ENCODE measurements at places on chromosomes 1 and 21.

DNA sequence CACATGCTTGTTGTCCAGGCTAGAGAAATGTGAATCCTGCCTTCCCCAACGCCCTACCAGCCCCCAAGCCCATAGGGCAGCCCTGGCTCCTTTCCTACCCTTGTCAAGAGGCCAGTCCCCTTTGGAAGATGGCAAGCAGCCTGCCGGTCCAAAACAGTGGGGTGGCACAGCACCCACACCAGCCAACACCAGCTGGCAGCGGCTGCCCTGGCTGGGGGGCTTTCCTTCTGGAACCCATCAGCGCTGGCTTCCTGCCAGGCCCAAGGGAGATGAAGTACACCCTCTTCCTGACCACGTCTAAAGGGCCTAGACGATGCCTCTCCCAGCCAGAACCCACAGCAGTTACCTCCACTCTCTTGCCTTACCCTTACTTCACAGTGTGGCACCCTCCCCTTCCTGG, 24.2 kb downstream of the KCNN3 start:
- DNase-seq, result peak; percentile 27

DNA sequence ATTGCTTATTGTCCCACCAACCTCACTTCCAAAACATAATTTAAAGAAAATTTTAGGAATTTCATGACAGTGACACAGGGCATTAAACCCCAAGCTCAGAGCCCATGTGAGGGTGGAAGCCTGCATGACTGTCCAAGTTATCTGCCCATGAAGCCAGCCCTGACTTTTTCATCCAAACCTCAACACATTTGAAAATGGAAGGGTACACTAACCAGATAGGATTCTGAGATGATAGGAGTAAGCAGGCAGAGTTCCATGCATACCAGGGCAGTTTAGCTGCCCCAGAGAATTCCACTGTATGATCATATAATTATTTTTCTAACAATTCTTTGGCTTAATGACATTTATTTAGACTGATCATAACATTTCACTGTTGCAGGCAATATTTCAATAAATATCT, 986.0 kb downstream of the TTLL7 start:
- no peak for DNase-seq

- no peak for DNase-seq
These were observed 20.5 kb downstream of the PRXL2B start for GRCh38 chr1:2606881-2607621.

DNA sequence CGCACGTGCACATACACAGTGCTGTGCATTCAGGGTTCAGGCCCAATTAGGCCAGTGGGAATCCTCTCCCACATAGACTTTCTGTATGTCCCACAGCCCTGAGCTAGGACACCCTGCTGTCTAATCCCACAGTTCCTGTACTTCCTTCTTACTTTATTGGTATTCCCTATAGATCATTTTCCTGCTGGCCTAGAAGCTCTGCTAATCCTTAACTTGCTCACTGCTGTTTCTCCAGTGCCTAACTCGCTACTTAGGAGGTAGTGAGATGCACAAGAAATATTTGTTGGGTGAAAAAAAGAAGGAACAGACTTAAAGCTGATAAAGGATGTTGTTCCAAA, 34.1 kb upstream of the FHAD1 start:
- no peak for DNase-seq

GRCh38 chr1:65431111-65431705, 10.7 kb downstream of the LEPR start:
- peak; percentile 36 for DNase-seq

DNA sequence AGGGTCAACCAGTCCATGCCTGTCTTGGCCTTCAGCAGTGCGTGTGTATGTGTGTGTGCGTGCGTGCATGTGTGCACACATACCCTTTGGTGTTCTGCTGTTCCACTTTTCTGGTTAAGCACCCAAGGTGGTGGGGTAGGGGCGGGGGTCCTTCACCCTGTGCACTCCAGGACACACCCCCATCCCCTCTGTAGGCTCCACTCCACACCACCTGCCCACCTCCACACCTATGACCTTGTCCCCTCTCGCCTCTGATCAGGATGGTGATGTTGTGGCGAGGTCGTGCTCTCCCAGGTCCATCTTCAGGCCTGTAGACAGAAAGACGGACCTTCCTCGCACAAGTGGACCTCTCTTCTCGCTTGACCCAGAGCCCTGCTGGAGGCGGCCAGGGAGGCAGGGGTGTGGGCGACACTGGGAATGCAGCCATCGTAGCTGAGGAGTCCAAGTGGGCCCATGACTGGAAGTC, 44.6 kb downstream of the WDR4 start:
- DNase-seq, result no peak

DNA sequence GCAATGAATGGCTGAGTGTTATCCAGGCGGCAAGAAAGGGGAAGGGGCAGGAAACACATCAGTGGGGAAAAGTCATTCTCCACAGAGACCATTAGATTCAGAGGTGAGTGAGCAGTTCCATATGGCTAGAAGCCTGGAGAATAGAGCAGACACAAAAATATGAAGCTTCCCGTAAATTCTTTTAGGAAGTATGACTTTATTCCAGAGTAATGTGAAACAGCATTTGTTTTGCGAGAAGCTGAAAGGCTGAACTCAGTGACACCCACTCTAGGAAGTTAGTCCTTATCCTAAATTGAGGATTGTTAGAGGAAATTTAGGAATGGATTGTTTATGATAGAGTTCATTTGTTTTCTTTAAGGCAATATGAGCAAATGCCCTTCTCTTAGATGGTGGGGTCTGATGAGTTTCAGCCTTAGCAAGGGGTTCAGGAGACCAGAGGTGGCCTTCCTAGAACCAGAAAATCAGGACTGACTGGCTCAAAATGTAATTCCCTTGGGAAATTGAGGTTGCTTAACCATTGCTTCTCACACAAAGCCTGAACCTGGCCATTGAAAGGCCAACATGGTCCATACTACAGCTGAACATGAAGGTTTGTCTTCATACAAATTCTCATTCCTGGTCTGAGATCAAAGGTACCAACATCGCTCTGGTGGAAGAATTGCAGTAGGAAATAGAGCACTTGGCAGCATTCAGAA, 167.5 kb downstream of the TPR start:
- DNase-seq, result no peak

DNA sequence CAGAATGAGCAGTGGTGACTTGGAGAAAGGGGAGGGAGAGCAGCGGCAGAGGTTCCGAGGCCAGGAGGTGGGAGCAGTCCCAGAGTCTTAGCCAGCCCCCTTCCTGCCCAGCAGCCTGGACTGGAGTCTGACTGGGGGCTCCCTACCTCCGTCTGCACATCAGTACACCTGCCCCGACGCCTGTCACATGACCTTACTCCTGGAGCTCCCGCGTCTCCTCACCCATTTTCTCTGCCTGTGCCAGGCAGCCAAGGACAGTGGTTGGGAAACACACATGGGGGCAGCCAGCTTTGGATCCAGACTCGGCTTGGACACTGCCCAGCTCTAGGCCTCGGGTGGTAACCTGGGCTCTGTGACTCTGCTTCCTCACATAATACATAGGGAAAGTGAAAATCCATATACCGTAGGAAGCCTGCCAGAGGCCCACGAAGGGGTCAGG, 16.9 kb downstream of the ACTRT2 start:
- DNase-seq, result no peak

- DNase-seq, result peak; percentile 38
These were observed 99.4 kb downstream of the GIPC2 start for GRCh38 chr1:78145105-78145580.

- peak; percentile 94 for DNase-seq
These were observed 68.3 kb upstream of the TARDBP start for GRCh38 chr1:10943991-10944730.

DNA sequence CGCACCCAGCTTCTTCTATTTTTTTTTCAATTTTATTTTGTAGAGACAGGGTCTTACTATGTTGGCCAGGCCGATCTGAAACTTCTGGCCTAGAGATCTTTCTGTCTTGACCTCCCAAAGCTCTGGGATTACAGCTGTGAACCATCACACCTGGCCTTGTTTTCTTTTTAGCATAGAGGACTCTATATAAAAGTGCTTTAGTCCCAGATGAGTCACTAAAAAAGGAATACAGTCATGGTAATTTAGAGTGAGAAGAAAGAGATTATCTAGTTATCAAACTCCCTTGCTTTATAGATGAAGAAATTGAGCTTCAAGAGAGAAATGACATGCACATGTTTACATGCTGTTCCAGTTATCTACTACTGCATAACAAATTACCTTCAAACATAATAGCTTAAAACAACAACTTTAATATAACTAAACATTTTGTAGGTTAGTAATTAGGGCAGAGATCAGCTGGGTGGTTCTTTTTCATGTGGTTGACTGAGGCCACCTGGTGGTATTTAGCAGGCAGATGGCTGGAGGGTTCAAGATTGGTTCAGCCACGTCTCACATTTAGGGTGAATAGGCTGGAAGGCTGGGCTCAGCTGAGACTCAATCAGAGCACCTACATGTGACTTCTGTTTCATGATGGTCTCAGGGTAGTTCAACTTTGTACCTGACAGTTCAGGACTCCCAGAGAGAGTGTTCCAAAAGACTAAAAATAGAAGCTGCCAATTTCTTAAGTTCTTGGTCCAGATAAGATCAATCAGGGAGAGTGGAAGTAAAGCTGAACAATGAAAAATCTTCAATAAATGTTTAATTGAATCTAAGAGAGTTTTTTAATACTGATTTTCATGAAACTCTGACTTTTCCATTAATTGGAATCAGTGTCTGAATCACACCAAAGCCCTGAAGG, 16.9 kb upstream of the MTF2 start:
- DNase-seq, result peak; percentile 56

- DNase-seq, result peak; percentile 51
These were observed 27.8 kb upstream of the HYI start for GRCh38 chr1:43481491-43481890.

- no peak for DNase-seq
These were observed 101.4 kb downstream of the CC2D1B start for GRCh38 chr1:52264530-52265115.

DNA sequence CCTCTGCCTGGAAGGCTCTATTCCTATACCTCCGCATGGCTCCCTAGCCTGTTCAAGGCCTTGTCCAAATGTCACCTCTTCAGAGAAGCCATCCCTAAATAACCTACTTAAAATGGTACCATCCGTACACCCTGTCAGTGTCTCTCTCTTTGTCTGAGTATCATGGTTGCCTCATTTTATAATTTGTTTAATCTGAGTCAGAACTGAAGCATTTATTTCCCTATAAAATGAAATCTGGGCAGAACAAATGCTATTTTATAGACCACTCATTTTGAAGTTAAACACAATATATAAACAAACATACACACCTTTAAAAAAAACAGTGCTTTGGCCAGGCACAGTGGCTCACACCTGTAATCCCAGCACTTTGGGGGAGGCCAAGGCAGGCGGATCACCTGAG, 30.2 kb downstream of the RERE start:
- DNase-seq, result no peak

DNA sequence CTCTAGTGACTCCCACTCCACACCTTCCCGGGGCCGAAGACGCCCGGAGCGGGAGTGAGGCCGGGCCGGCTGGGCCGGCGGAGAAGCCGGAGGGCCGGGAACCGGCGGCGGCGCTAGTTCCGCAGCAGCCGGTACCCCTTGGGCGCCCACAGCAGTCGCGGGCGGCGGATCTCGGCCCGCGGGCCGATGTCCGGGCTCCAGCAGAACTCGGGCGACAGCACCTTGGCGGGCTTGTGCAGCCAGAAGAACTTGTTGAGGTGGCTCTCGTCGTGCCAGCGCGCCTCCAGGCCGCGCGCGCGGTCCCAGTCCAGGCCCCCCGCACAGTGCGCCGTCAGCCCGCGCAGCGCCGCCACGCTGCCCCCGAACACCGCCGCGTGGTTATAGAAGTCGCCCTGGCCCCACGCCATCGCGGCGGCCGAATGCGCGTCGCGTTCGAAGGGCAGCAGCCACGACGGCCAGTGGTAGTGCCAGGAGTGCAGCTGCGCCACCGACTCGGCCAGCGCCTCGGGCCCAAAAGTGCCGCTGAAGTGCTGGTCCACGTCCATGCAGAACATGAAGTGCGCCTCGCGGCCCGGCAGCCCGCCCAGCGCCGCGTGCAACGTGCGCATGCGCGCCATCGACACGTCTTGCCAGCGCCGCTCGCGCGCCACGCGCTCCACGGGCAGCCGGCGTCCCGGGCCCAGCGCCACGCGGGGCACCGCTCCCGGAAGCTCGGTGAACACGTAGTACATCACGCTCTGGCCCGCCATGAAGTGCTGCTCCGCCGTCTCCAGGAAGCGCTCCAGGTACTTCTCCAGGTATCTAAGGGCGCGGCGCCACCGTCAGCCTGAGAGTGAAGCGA, 14.0 kb downstream of the A3GALT2 start:
- DNase-seq, result no peak

DNA sequence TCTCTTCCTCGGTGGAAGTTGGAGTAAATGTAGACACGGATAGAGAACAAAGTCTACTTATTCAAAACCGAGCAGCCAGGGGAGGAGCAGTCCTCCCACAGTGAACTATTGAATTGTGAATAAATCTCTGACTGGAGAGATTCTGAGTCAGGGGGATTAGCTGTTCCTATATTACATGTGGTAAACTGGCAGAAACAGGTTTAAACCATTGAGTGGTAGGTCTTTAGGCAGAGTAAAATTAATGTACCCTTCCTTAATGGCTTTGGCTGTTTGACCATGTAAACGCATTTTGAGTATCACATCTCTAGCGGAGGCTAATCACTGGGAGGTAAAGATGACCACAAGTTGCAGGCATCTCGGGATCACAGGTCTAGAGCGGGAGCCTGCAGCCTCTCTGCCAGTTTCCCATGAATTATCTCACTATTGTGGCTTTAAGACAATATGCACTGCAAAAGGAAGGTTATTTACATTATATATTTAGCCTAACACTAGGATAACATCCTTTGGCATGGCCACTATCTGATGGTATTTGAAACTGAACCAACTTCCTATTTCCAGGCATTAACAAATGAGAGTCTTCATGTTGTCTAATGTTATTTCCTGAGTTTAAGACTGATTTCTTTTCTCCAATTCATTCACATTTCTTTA, 7.9 kb upstream of the DISC1 start:
- DNase-seq, result no peak

GRCh38 chr1:230119340-230119739, 52.3 kb downstream of the GALNT2 start:
- DNase-seq, result no peak

- no peak for DNase-seq
These were observed 61.3 kb upstream of the GPR153 start for GRCh38 chr1:6322161-6322560.

GRCh38 chr21:33403786-33404585, 773 bp downstream of the IFNGR2 start:
- peak; percentile 63 for DNase-seq

DNA sequence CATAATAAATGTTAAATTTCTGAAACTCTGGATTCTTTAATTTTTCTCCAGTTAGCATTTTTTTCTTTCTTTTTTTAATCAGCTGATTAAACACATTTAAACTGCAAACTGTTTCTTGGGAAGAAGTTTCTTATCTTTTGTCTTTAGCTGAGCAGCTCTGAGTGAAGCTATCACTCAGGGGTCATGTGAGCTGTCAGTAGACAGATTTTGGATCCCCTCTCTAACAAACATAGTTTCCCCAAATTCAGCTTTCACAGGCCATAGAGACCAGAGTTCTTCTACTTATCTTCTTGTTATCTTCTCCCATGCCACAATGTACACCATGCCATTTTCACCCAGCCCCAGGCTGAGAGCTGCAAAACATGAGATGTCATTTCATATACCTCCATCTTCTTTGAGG, 148.9 kb downstream of the CDC42BPA start:
- DNase-seq, result no peak

All from NCI-H69 (cell line).